Thoracic aorta (tissue), 2 donors: ENCODE measurements at places on chromosomes 16 and 17. TPM values are rescaled to one million over a fixed set of nuclear protein-coding genes. Genes with fewer than 3 reads are reported as not detected.

Gene LITAFD
- not detected for total RNA-seq

Gene DOC2B
- total RNA-seq: 4.2 TPM

Gene BICDL2
- total RNA-seq: 1.1 TPM

Gene PPP1R27
- not detected for total RNA-seq

Gene COX11
- total RNA-seq: 61.7 TPM

Gene CA5A
- not detected for total RNA-seq

Gene TNFRSF13B
- not detected for total RNA-seq

Gene CFAP119
- total RNA-seq: 1.2 TPM

Gene NTN1
- total RNA-seq: 68.8 TPM

Gene CES5A
- total RNA-seq: not detected

Gene GJC1
- 15.4 TPM for total RNA-seq

Gene CLEC19A
- not detected for total RNA-seq

Gene ITGB4
- 11.6 TPM for total RNA-seq

DNA sequence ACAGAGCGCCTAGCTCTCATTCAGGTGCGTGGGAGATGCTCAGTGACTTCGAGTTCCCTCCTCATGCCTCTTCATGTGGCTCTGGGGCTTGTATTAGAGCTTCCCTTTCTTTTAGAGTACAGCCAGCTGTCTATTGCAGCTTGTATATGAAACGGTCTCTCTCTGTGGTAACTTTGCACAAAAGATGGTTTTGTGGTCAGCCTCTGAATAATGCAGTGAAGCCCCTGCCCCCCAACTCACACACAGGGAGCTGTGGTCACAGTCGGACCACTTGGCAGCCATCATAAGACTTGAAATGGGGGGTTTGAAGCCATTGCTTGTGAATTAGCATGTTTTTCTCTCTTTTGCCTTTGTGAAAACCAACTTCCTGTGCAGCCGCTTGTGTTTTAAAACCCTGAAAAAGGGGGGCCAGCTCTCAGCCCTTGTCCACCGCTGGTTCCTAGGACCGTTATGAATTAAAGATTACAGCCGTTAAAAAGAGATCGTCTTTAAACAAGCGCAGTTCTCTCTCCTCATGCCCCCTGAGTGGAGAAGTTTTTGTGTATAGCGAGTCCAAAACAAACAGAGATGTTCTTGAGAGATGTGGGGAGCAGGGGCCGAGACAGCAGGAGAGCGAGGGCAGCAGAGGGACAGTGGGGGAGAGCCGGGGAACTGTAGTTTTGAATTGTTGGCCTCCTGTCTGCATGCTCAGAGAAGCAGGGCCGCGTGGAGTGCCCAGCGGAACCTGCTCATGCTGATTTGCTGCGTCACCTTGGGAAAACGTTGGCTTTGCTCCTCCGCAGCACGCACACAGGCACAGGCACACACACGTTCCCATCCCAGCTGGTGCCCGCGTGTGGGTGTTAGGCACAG is 199.0 kb downstream of the MSI2 start:
- no peak for DNase-seq

DNA sequence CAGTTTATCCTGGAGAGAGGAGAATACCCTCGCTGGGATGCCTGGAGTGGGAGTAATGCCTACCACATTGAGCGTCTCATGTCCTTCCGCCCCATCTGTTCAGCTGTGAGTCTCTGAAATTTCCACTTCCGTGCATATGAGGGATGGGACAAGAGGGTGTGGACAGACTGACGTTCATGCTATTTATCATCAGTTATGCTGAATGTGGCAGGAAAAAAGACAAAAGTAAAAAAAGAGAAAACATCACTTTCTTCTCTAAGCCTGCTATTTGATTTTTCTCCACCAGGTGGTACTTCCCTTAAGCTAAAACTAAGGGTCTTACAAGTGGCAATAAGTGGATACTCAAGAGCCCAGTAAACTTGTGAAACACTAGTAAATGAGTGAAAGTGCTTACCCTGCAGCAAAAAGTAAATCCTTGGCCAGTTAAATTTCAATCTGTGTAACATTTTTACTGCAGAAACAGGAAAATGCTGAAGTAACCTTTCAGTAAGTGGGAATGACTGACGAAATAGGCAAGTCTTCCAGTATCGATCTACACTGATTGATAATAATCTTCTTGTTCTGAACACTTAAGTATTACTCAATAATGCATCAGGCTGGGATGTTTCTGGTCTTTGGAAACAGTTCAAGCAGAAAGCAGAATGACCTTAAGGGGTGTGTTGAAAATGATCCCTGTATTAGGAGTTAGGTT is 5.6 kb downstream of the CRYBA1 start:
- DNase-seq: no peak

- no peak for DNase-seq
Measured at GRCh38 chr17:61409301-61410112, 9.9 kb downstream of the TBX2 start.

DNA sequence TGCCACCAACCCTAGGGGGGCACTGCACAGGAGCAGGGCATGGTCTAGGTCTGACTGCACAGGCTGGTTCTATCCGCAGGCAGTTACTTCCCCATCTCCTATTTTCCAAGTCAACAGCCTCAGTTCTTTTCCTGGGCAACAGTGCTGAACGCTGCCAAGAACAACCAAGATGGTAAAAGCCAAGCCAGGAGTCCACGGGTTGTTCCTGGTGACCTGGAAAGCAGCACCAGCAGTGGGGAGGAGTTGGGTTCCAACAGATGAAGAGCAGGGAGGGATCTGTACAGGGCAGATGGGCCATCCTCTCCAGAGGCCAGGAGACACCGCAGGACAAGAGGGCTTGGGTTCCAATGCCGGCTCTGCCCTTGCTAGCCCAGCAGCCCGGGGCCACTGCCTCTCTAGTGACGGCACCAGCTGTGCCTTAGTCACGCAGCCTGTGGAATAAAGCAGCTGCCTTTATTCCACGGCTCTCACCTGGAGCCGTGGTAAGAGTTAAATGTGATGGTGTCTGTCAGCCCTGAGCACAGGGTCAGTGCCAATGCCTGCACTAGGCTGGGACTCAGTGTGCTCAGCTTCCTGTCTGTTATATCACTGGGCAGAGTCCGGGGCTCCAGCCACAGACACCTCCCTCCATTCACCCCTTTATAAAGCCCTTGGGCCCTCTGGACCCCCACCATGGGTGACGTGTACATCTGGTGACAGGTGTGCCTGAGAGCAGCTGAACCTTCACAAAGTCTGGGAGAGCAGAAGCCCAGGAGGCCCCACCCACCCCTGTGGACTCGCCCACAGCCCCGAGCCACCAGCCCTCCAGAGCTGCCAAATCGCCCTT is 44.9 kb downstream of the MARF1 start:
- no peak for DNase-seq

DNA sequence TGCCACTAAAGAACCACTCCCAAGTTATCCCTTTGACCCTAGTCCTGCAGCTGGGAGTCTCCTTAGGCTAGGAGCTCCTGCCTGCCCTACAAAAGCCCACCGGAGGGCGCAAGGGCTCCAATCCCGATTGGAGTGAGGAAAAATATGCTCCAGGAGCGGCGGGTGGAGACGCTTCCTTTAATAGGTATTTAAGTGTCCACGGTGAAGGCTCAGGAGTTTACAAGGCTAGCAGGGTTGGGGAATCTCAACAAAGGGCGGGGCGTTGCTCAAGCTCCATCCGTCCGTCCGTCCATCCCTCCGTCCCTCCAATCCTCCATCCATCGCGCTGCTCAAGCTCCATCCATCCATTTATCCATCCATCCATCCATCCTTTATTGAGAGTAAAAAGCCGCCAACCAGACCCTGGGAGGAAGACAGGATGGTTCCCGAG is 556 bp upstream of the SPNS1 start:
- DNase-seq: no peak

GRCh38 chr17:66087073-66087472 is 104.9 kb downstream of the CEP112 start:
- DNase-seq: no peak

- no peak for DNase-seq
Measured at GRCh38 chr16:20404637-20405036, at the start of gene PDILT. Gene PDILT (minus strand): TSS chr16:20404737. CDS start chr16:20399300, 5,437 bp downstream.

GRCh38 chr16:72946474-72947194 is 101.3 kb downstream of the ZFHX3 start:
- DNase-seq: no peak

GRCh38 chr17:27631897-27632725 is 1.1 kb downstream of the LGALS9 start:
- no peak for DNase-seq

DNA sequence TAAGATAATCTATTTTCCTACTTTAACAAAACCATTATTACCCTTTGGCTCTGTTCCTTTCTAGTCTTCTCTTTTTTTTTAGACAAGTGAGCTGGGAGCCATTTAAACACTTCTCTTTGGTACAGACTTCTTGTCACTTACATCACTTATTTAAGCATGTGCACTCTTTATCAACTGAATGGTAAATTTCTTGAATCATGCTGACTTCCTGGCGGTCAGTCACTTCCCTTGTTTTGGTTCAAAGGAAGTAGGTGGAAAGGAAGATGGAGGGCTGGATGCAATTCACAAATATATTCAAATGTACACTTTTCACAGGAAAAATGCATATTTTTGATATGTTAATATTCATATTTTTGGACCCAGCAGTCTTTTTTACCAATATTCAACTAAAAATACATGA is 97.1 kb downstream of the ITFG1 start:
- DNase-seq: no peak

GRCh38 chr16:81616321-81617020 is 162.6 kb upstream of the PLCG2 start:
- no peak for DNase-seq

DNA sequence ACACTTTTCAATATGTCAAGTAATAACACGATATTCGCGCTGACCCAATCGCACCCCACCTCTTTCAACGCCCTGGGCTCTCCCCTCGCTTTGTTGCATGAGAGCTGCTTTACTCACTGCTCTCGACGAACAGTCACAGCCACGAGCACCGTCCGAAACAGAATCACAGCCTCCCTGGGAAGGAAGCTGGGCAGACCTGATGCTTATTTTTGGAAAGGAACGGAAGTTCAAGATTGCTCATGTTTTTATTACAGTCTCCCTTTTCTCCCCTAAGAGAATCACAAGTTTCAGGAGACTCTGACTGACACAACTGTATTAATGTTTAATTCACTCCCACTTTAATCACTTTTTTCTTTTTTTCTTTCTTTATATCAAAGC is 67.8 kb downstream of the ANKRD11 start:
- DNase-seq: peak; percentile 51

- peak; percentile 30 for DNase-seq
Measured at GRCh38 chr17:74457146-74457819, 9.2 kb upstream of the CD300A start.

GRCh38 chr16:29107299-29107698 is 122.4 kb downstream of the LAT start:
- DNase-seq: no peak

DNA sequence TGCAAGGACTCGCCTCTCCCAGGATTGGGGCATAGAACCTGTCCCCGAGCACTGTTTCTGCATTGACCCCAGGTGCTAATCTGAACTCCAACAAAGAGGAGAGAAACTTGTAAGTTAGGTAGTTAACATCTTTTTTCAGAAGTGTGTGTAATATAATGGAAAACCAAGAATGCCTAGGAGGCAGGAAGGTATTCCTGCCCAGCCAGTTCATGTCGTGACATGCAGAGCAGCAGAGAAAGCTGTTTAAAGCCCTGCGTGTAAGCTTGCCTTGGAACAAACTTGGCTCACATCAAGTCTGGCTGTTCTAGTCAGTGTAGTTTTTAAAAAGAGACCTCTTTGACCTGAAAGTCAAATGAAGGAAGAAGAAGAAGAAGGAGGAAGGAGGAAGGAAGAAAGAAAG is 2.1 kb upstream of the GNA13 start:
- DNase-seq: no peak

DNA sequence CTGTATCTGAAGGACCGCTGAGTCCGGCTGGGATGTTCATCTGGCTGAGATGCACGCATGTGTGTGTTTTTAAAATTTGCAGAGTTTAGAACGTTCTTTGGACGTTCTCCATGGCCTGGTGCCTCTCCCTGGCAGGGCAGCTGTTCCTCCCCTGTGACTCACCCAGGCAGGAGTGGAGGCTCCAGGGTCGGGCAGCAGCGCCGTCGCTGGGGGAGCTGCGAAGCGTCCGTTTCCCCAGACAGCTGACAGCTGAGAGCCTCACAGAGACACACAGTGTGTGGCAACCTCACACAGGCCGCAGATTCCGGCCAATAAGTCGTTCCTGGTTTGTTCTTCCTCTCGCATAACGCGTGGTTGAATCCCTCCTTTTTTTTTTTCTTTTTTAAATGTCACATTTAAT is 80.6 kb downstream of the OR1D5 start:
- peak; percentile 29 for DNase-seq

DNA sequence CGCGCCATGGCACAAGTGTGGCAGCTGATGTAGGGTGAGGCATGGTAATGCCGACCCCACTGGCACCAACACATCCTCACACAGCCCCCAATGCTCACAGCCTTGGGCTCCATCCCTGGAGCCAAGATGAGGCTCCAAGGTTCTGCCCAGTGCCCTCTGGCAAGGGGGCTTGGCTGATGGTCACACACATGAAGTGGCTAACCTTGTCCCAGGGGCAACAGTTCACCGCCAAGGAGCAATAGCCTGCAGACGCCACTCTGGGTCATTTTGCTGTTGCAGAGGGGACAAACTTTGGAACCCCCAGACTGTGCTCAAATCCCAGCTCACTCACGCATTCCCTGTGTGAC is 26.8 kb downstream of the TNFRSF13B start:
- no peak for DNase-seq

GRCh38 chr17:73588891-73589290 is 55.4 kb downstream of the SDK2 start:
- DNase-seq: no peak

- DNase-seq: no peak
Measured at GRCh38 chr16:87791295-87792204, 25.8 kb upstream of the KLHDC4 start.

DNA sequence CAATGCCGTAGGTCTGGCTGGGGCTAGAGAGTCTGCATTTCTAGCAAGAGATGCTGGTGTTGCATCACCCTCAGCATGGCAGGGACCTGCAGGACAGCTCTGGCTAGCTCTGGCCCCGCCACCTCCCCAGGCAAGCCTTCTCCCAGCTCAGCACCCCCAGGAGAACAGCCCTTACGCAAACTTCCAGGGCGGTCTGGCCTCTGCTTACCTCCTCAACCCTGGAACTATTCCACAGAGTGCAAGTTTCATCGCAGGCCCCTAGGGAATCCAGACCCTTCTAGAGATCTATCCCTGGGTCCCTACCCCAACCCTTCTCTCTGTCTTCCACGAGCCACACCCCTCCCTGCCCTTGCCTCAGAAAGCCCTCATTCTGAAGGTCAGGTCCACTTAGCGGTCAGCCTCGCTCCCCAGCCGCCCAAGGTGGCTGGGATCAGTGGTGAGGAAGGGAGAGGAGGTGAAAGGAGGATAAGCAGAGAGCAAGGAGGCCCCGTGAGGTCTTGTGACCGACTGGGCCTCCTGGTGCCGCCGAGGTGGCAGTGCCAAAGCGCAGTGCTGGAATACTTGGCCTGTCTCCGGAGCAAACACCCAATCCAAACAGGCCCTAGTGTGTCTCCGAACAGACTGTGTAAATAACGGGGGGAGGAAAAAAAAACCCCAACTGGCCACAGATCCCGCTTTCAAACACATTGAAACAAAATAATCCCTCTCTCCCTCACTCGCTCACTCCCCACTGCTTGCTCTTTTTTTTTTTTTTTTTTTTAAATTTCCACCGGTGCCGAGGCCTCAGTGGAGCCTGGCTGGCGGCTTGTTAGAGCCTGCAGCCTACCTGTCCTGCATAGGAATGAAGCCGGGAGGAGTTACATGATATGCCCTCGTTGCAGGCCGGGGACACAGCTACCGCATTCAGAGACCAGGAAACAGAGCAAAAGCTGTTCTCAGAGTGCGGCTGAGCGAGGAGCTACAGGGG is 380.9 kb downstream of the SOX9 start:
- DNase-seq: no peak

GRCh38 chr16:67538666-67539101 is 10.1 kb downstream of the RIPOR1 start:
- DNase-seq: no peak

GRCh38 chr17:65055280-65055707 is 1.2 kb downstream of the GNA13 start:
- DNase-seq: no peak
